ENCODE measurements at places on chromosomes 3 and 15. TPM values are rescaled to one million over a fixed set of nuclear protein-coding genes. Genes with fewer than 3 reads are reported as not detected.

GRCh38 chr3:111277226-111277625, 205.6 kb downstream of the NECTIN3 start:
- DNase-seq, result no peak

NGRN gene
- 72.2 TPM for total RNA-seq

FGD5 gene
- total RNA-seq, result 25.7 TPM

- DNase-seq, result no peak
These were observed 412.7 kb upstream of the ZNF717 start for GRCh38 chr3:76198086-76198485.

DNA sequence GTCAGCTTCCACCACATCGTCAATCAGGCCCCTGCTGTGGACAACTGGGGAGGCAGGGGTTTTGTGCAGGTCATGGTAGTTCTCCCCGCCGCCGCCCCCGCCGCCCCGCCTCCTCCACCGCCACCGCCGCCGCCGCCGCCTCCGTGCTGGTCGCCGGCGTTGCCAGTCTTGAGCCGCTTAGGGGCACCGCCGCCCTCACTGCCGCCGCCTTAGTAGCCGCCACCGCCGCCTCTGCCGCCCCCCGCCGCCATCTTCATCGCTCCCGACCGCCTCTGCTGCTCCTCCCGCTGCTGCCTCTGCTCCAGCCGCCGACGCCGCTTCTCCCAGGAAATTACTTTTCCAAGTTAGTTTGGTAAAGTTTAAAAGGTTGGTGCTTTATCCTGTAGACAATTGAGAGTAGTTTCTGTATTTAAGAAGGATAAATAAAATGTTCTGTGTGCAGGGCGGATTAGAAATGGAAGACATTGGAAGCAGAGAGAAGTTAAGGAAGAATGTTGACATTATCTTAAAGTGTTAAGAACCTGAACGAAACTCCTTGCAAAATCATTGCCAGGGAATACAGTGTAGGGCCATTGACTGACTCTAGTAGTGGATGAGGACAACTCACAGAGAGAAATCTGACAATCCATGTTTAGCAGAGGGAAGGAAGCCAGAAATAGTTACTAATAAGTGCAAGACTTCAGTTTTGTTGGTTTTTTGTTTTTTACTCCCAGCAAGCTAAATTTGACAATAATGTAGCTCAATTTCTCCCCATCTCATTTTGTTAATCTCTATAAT, 53.0 kb upstream of the GOLGA8A start:
- DNase-seq, result no peak

ALAS1 gene
- total RNA-seq, result 24.1 TPM

DNA sequence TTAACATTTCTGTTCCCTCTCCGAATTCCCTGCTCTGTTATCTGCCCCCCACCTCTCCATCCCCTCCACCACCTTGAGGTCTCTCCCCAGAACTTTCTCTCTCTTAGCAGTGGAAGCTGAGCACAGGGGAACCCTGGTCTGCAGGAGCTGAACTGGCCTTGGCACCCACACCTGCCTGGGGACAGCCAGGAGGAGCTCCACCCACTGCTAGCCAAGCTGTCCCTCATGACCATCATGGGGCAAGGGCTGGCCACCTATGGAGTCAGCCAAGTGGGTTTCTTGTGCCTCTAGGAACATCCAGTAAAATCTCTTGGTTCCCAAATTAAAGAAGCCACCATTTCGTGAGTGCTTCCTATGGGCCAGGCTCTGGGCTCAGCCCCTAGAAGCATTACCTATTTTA, 276.4 kb upstream of the TLE3 start:
- DNase-seq, result no peak

NR1I2 gene
- total RNA-seq, result 0.11 TPM

MESP2 gene
- not detected for total RNA-seq

PRTG gene
- 16.2 TPM for total RNA-seq

- no peak for DNase-seq
These were observed 1.5 kb downstream of the SLC15A2 start for GRCh38 chr3:121895736-121896135.

ZBED2 gene
- not detected for total RNA-seq

DNA sequence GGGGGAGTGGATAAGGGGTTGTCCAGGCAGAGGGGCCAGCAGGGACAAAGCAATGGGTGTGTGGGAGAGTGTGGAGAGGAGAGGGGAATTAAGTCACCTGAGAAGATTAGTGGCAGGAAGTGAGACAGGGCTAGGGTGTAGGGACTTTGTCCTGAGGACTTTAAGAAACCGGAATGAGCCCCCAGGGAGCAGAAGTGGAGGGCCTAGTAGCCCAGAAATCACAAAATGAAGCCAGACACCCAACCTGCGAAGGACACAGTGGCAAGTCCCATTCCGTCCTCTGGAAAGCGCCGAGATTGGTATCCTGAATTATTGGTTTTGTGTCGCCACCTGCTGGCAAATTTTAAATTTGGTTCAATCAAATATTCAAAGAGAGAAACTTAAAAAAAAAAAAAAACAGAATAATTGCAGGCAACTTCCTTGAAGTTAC, 78.0 kb upstream of the SLC25A36 start:
- peak; percentile 66 for DNase-seq

SLMAP gene
- 559 TPM for total RNA-seq

DNA sequence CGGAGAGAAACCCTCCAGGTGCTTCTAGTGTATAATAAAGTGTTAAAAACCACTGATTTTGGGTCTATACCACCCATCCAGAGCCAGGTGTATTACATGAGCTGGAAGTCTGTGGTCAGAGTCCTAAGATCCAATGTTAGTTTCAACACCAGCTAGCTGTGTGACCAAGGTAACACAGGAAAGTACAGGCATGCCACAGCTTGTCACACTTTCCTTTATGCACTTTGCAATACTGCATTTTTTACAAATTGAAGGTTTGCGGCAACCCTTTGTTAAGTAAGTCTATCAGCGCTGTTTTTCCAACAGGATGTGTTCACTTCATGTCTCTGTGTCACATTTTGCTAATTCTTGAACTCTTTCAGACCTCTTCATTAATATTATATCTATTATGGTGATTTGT, 201.3 kb upstream of the PRICKLE2 start:
- peak; percentile 33 for DNase-seq

HTD2 gene
- total RNA-seq, result 11.0 TPM

DNA sequence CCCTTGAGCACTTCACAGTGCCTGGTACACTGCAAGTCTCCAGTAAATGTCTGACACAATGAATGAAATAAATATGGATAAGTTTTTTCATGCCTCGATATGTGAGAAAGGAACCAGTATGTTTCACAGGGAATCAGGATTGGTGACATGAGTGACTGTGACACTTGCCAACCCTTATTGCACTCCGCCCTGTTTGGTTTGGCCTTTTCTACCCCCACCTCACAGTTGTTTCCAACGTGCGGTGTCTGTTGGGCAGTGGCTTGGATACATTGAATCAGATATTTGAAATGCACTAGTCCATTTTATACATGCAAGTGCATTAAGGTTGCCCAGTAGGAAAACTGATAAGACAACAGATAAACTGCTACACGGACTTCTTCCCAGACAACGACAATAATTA, 2.0 kb downstream of the NPHP3 start:
- DNase-seq, result no peak

DNA sequence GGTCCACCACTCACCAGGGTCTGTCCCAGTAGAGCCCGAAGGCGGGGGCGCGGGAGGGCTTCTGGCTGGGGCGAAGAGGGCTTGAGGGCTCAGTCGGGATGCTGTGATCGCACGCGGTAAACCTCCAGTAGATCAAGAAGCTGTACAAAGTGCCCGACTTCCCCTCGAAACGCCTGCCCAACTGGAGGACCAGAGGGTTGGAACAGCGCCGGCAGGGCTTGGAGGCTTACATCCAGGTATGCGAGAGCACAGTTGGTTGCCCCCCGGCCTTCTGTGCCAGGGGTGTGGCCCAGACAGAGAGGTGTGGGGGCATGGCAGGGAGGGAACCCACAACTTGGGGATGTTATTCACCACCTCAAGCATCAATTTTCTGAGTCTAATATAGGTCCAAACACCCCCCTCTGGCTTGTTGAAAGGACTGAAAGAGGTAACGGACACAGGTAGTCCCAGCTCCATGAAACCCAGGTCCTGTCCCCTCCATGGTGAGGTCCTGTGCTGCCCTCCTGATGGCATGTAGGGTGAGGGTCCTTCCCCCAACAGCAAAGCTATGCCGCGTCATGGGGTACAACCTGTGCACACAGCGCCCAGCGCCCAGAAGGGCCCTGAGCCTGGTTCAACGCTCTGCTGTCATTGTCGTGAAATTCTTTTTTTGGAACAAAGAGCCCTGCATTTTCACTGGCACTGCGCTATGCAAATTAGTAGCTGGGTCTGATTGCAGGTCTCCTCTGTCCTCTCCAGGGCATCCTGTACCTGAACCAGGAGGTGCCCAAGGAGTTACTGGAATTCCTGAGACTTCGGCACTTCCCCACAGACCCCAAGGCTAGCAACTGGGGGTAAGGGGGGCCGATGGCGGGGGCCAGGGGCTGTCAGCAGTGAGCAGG, 1.2 kb downstream of the SNX22 start:
- no peak for DNase-seq

DNA sequence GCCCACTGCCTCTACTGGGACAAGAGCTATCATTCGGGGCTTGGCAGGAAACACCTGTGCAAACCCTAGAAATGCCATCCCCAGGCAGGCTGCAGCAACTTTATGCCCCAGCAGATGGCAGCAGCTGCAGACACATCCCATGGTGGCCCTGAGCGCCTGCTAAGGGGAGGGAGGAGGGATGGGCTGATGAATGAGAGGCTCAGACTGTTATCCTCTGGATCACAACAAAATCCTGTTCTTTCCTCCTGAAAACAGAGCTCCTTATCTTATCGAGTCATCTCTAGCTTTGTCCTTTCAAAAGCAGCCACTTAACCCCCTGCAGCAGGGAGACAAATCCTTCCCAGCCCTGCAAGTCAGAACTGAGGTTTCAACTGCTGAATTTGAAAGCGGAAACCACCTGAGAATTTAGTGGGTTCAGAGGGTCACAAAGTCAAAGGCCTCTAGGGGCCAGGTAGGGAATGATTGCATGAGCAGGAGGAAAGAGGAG, 90.6 kb upstream of the PROK2 start:
- DNase-seq, result peak; percentile 49

GRCh38 chr3:177345973-177346503, 148.8 kb upstream of the TBL1XR1 start:
- no peak for DNase-seq

DNA sequence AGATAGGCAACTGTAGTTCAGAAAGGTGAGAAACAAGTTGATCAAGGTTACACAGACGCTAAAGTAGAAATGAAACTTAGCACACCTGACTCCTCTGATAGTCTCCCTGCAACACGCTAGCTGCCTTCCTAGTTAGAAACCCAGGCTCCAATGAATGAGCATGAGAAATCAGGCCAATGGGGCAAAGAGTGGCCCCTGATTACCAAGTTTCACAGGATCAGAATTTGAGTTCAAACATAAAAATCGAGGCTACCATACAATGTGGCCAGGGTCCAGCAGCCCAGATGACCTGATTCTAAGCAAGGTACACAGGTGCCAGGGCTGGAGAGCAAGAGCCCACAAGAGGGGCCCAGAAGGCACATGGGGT, 7.7 kb downstream of the PLD1 start:
- no peak for DNase-seq

- no peak for DNase-seq
These were observed 27.3 kb downstream of the SV2B start for GRCh38 chr15:91127236-91127955.

GRCh38 chr3:48935530-48935929, 16.9 kb downstream of the ARIH2 start:
- DNase-seq, result no peak

DNA sequence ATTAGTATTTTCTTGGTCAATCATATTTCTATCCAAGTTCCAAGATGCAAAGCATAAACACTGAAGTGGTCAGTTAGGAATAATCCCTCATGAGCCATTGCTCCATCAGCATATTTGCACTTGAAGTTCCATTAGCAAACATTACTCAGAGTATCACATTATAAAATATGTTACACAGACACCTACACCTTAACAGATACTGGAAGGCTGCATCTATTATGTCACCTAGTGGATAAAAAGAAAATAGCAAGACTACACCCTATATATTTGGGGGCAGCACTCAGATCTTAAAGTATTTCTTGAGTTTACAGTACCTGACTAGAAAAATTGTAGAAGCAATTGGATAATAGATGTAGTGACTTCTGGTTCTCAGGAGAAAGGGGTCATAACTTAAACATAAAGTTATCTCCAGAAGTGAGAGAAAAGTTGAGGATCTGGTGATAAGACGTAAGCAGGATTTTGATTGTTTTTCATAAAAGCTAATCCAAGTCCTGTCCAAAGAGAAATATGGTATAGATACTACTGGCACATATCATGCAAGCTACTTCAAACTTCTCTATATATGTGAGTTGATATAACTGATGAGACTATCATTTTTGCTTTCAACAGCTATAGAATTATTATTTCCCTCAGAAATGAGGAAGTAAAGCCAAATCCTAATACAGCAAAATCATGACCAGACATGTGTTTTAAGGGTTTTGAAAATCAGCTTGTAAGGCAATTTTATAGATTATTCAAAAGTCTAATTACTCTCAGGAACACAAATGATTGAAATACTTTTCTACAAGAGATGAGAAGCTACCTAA, 422.2 kb downstream of the GBE1 start:
- DNase-seq, result no peak

- no peak for DNase-seq
These were observed 15.1 kb downstream of the DUSP7 start for GRCh38 chr3:52041118-52041731.

PIERCE2 gene
- 3.8 TPM for total RNA-seq

DNA sequence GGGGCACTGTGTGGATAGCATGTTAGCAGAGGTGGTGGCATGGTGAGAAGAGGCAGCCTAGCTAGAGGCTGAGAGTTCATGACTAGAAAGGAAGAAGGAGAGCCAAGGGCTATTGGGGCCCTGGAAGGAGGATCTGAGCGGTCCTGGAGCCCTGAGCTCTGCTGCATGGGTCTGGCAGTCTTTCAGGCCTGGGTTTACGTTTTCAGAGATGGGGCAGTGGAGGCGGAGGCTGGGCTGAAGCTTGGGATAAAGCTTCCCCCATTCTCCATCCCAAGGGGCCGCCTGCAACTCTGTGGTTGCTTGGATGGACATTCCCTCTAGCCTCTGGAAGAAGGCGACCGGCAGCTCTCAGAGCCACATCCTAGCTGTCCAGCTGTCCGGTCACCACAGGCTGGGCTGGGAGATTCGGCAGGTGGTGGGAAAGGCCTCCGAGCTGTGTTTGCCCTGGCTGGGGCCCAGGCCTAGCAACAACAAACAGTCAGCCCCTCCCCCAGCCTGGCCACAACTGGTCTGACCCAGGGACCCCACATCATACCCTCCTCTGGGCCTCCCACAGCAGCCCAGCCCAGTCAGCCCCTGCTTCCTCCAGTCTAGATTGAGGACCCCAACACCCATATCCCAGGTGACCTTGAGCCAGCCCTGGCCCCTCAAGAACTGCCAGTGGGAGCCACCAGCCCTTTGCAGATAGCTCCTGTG, 1.8 kb upstream of the SLC38A3 start:
- DNase-seq, result no peak

GRCh38 chr15:70100474-70101341, 3.0 kb upstream of the TLE3 start:
- DNase-seq, result no peak

CTXN2 gene
- total RNA-seq, result not detected

DNA sequence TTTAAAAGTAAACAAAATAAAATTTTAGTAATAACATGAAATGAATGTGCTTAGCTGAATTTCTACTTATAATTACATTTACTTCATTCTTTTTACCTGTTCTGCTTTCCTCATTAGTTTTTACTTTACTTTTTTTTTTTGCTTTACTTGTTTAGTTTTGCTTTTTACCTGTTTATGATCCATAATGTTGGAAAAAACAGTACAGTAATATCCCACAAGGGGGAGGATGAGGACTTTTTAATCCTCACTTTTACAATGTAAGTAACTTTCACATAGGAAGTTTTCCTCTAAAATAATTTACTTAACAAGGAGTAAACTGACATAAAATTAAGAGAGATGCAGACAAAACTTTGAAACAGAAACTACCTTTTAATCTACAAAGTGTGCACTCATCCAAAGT, 268.7 kb downstream of the TBC1D5 start:
- no peak for DNase-seq

MAP6D1 gene
- 2.0 TPM for total RNA-seq

UCN2 gene
- 0.69 TPM for total RNA-seq
